ENCODE measurements at places on chromosomes 3 and 15. TPM values are rescaled to one million over a fixed set of nuclear protein-coding genes. Genes with fewer than 3 reads are reported as not detected.

Gene EPHA3
- total RNA-seq, result 0.05 TPM

DNA sequence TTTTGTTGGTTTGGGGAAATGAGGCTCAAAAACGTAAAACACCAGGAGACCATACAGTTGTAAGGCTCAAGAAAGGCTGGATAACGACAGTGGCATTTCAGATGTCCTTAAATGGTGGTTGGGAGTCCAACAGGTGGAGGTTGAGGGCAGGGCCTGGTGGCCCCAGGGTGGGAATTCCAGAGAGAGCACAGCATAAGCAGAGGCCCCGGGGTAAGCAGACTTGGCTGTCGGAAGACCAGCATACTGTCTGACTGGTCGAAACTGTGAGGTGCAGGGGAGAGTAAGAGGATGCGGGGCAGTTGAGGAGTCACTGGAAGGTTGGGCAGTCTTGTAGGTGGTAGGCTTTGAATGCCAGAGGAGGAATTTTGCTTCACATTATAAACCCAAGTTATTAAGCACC is 48.3 kb downstream of the SRP14 start:
- H3K4me3 ChIP-seq, result no peak overlapping the region
- DNase-seq, result no peak
- H3K36me3 ChIP-seq, result peaks cover 13% of the 10 kb centered on the region
- no peaks in the 10 kb centered on the region for H3K27me3 ChIP-seq

Gene MTHFS
- 50.0 TPM for total RNA-seq

DNA sequence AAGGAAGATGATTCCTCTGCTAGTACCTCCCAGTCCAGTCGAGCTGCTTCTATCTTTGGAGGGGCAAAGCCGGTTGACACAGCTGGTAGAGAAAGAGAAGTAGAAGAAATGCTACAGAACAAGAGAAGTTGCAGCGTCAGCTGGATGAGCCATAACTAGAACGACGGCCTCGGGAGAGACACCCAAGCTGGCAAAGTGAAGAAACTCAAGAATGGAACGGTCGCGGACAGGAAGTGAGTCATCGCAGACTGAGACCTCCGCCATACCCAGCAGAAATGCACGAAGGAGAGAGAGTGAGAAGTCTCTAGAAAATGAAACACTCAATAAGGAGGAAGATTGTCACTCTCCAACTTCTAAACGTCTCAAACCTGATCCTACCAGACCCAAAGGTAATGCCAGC is 19.0 kb upstream of the PARP14 start:
- no peaks in the 10 kb centered on the region for H3K4me1 ChIP-seq
- H3K36me3 ChIP-seq, result no peaks in the 10 kb centered on the region
- H3K27ac ChIP-seq, result no peak overlapping the region

Gene CYP1A2
- not detected for total RNA-seq

All from Panc1 (cell line).